WTC11 (cell line): ENCODE measurements at places on chromosomes 2 and 18. TPM values are rescaled to one million over a fixed set of nuclear protein-coding genes. Genes with fewer than 3 reads are reported as not detected.
A peak's percentile ranks its signal among the peaks of the same experiment; 100 is the strongest.

- peaks cover 12% of the 10 kb centered on the region for H3K4me1 ChIP-seq
- DNase-seq = no peak
- H3K27ac ChIP-seq = no peak overlapping the region
- H3K27me3 ChIP-seq = no peaks in the 10 kb centered on the region; the same call in 1 of the 2 replicates
- H3K4me3 ChIP-seq = no peak overlapping the region
- no peaks in the 10 kb centered on the region for H3K36me3 ChIP-seq
These were observed 240.4 kb downstream of the PRKCE start for GRCh38 chr2:45891719-45892424.

GRCh38 chr2:12797815-12798214 is 81.1 kb downstream of the TRIB2 start:
- no peak for DNase-seq
- peaks cover 12% of the 10 kb centered on the region for H3K36me3 ChIP-seq
- H3K4me3 ChIP-seq = no peak overlapping the region
- H3K27me3 ChIP-seq = peaks cover 2% of the 10 kb centered on the region; the same call in 1 of the 2 replicates
- H3K4me1 ChIP-seq = no peaks in the 10 kb centered on the region

DNA sequence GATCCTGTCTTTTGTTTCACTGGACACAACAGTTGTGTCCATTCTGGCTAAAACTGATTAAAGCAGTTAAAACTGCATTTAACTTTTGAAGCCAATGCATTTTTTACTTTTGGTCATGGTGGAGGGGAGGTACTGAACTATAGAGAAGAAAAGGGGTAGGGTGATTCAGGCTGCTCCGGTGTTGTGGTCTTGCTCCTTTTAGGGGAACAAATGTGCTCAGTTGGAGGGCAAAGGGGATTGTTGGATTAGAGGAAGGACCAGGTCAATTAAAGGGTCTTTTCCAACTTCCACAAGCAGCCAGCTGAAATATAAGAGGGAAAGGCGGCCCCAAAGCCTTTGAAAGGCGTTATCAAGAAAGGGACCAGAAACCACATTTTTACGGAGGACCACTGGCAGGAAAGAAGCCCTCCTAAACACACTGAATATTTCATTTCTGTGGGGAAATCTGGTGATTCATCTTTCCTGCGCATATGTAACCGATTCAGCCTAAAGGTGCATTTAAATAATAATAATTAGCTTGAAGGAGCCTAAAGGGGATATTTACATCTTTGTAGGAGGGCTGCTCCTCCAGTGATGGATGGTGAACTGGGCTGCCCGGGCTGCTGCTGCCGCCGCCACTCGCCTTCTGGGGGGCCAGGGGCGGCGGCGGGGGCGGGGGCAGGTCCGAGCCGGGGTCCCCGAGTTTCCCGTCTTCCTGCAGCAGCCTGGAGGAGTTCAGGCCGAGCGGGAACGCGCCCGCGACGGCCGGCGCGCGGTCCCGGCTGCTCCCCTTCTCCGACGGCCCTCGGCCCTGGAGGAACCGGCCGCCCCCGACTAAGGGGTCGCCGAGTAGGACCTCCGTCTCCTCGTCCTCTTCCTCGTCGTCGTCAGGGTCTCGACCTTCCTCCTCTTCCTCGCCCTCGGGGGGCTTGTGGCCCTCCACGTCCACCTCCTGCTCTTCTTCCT is 5.2 kb downstream of the SKOR2 start:
- H3K4me1 ChIP-seq = peaks cover 59% of the 10 kb centered on the region
- H3K36me3 ChIP-seq = peaks cover 8% of the 10 kb centered on the region; the same call in 1 of the 2 replicates
- peak; percentile 33 for DNase-seq

Gene SERPINB10
- total RNA-seq = not detected in 3 replicates

Gene CD8B2
- 0.09 TPM in 1 of 3 replicates, not detected in the others for total RNA-seq

DNA sequence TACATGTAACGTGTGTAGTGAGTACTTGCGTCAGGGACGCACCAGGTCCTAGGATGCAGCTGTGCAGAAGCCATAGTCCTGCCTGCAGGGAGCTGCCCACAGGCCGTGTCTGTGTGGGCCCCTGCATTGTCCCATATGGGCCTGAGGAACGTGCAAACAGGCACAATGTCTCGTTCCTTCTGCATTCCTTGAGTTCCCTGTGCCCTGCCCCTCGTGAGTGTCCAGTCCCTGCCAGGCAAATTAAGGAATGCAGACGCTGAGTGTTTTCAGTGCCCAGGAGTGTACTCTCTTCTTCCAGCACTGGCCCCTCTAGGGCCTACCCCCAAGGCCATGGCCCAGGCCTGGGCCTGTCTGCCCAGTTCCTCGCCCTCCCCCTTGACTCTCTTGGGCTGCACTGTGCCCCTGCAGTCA is 61.8 kb downstream of the FAM168B start:
- no peaks in the 10 kb centered on the region for H3K36me3 ChIP-seq
- peaks cover 30% of the 10 kb centered on the region for H3K27me3 ChIP-seq
- no peak overlapping the region for H3K4me3 ChIP-seq
- H3K27ac ChIP-seq = no peak overlapping the region
- DNase-seq = no peak
- no peaks in the 10 kb centered on the region for H3K4me1 ChIP-seq

- H3K4me1 ChIP-seq = no peaks in the 10 kb centered on the region
- H3K4me3 ChIP-seq = no peak overlapping the region
- peaks cover 14% of the 10 kb centered on the region for H3K27me3 ChIP-seq
- no peak for DNase-seq
- no peak overlapping the region for H3K27ac ChIP-seq
- H3K36me3 ChIP-seq = peaks cover 57% of the 10 kb centered on the region
These were observed 431.8 kb downstream of the SOCS6 start for GRCh38 chr18:70720607-70721006.

DNA sequence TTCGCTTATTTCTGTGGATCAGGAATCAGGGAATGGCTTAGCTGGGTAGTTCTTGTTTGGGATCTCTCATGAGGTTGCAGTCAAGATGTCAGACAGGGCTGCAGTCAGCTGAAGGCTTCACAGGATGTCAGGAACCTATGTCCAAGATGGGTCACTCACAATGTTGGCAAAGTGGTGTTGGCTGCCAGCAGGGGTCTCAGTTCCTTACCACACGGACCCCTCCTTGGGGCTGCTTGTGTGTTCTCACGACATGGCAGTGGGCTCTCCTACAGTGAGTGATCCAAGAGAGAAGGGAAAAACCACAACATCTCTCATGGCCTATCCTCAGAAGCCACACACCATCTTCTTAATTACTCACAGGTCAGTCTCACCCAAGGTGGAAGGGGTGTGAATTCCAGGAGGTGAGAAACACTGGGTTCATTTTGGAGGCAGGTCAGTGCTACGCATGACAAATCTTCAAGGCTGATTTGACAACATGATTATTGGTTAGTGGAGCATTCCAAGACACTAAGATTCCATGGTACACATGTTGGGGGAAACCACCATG is 1.3 kb upstream of the ANTXR1 start:
- no peaks in the 10 kb centered on the region for H3K36me3 ChIP-seq
- H3K27ac ChIP-seq = no peak overlapping the region
- H3K4me1 ChIP-seq = peaks cover 16% of the 10 kb centered on the region
- peaks cover 32% of the 10 kb centered on the region for H3K27me3 ChIP-seq
- no peak overlapping the region for H3K4me3 ChIP-seq

Gene PLEK
- total RNA-seq = 0.26 to 0.46 TPM (median 0.37 TPM) in 3 replicates

- no peaks in the 10 kb centered on the region; the same call in 1 of the 2 replicates for H3K36me3 ChIP-seq
- H3K27ac ChIP-seq = peak overlapping the region; percentile 83; the same call in 1 of the 2 replicates
- no peak for DNase-seq
- peaks cover 5% of the 10 kb centered on the region; the same call in 1 of the 2 replicates for H3K4me1 ChIP-seq
- peak overlapping the region; percentile 92 for H3K4me3 ChIP-seq
These were observed 869 bp downstream of the USP40 start for GRCh38 chr2:233565685-233566140.

GRCh38 chr2:179137200-179137759 is 87.3 kb upstream of the CCDC141 start:
- DNase-seq = no peak
- H3K4me3 ChIP-seq = no peak overlapping the region
- H3K27ac ChIP-seq = no peak overlapping the region
- H3K36me3 ChIP-seq = no peaks in the 10 kb centered on the region

GRCh38 chr2:241064802-241065354 is 37.2 kb downstream of the MTERF4 start:
- H3K27me3 ChIP-seq = no peaks in the 10 kb centered on the region
- no peak overlapping the region for H3K27ac ChIP-seq
- H3K4me3 ChIP-seq = no peak overlapping the region

- peak overlapping the region; percentile 70 for H3K4me3 ChIP-seq
- DNase-seq = peak; percentile 29
- H3K4me1 ChIP-seq = peaks cover 19% of the 10 kb centered on the region
- H3K36me3 ChIP-seq = no peaks in the 10 kb centered on the region
- H3K27me3 ChIP-seq = peaks cover 54% of the 10 kb centered on the region
These were observed 819 bp downstream of the GRHL1 start for GRCh38 chr2:9952286-9952737.

- H3K4me3 ChIP-seq = no peak overlapping the region
- H3K27ac ChIP-seq = no peak overlapping the region
- no peak for DNase-seq
- H3K36me3 ChIP-seq = no peaks in the 10 kb centered on the region
- H3K4me1 ChIP-seq = peaks cover 29% of the 10 kb centered on the region
These were observed 38.7 kb downstream of the STK39 start for GRCh38 chr2:168208652-168209051.

GRCh38 chr18:29969876-29970275 is 1072.7 kb downstream of the DSC3 start:
- no peaks in the 10 kb centered on the region for H3K27me3 ChIP-seq
- no peak overlapping the region for H3K4me3 ChIP-seq
- no peak overlapping the region for H3K27ac ChIP-seq
- H3K36me3 ChIP-seq = no peaks in the 10 kb centered on the region
- DNase-seq = no peak

GRCh38 chr18:31497836-31498573 is at the start of gene DSG2:
Gene DSG2 (plus strand): TSS chr18:31498177. CDS start chr18:31498252, 75 bp downstream.
- peaks cover 10% of the 10 kb centered on the region for H3K27me3 ChIP-seq
- H3K4me1 ChIP-seq = peaks cover 35% of the 10 kb centered on the region
- H3K4me3 ChIP-seq = peak within 1 kb of the TSS; percentile 95
- peak within 1 kb of the TSS; percentile 96 for H3K27ac ChIP-seq
- DNase-seq = peak; percentile 90

DNA sequence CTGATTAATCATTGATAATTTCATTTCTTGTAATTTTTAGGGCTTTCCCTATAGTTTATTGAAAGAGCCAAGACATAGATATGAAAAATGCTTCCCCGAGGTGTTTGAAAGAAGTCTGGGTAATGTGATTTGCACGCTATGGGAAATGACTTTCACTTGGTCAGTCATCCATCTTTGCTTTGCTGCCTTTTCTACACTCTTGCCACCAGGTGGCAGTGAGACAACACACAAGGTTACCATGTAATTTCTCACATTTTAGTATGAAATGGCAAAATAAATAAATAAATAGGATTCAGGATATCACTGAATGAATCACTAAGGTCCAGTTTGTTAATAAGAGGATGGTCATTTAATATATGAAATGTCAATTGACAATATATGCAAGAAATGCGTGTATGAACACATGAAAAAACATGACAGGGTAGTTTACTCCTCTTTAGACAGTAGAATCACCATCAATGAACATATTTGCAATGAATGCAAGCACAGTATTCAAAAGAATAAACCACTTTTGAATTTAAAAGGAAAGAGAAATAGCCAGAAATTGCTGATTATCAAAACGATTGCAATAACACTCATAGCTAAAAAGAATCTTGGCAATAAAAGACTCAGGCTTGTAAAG is 52.2 kb upstream of the KCNH7 start:
- no peaks in the 10 kb centered on the region for H3K4me1 ChIP-seq
- H3K36me3 ChIP-seq = no peaks in the 10 kb centered on the region
- H3K27me3 ChIP-seq = no peaks in the 10 kb centered on the region
- no peak overlapping the region for H3K27ac ChIP-seq
- peak; percentile 14 for DNase-seq

DNA sequence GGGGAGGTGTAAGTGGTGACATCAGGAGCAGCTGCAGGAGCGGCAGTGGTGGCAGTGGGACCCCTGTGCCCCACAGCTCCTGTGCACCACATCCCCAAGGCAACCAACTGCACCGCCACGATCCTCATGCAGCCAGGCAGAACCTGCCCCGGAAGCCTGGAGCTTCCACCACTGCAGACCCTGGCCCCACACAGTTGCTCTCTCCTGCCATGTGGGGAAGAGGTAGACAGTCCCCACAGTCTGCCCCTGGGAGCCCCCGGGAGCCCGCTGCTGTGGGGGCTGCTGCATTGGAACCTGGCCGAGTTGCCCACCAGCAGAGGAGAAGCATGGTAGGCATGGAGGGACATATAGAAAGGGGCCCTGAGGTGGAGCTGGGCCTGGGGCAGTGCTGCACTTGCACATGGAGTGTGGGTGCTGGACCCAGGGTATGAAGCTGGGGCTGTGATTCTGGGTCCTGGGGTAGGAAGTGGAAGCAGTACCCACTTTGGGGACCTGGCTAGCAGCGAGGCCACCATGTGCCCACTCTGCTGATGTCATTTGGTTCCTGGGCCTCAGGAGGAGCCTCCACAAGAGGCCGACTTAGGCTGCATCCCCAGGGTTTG is 623.3 kb upstream of the LRRTM4 start:
- DNase-seq = no peak
- H3K36me3 ChIP-seq = no peaks in the 10 kb centered on the region
- no peaks in the 10 kb centered on the region for H3K27me3 ChIP-seq
- H3K4me1 ChIP-seq = no peaks in the 10 kb centered on the region
- no peak overlapping the region for H3K27ac ChIP-seq

DNA sequence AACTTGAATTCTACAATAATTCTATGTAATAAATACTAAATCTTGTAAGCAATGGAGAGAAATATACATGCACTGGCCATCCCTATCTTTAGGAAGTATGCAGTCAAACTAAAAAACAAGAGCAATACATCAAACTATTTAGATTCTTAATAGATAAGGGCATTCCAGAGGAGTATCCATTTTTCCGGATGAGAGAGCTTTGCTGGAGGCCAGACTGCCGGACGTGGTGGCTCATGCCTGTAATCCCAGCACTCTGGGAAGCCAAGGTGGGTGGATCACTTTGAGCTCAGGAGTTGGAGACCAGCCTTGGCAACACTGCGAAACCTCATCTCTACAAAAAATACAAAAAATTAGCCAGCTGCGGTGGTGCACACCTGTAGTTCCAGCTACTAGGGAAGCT is 60.8 kb downstream of the KIF5C start:
- peaks cover 3% of the 10 kb centered on the region for H3K36me3 ChIP-seq
- no peak overlapping the region for H3K4me3 ChIP-seq
- DNase-seq = no peak
- H3K4me1 ChIP-seq = peaks cover 7% of the 10 kb centered on the region
- H3K27me3 ChIP-seq = no peaks in the 10 kb centered on the region
- no peak overlapping the region for H3K27ac ChIP-seq

DNA sequence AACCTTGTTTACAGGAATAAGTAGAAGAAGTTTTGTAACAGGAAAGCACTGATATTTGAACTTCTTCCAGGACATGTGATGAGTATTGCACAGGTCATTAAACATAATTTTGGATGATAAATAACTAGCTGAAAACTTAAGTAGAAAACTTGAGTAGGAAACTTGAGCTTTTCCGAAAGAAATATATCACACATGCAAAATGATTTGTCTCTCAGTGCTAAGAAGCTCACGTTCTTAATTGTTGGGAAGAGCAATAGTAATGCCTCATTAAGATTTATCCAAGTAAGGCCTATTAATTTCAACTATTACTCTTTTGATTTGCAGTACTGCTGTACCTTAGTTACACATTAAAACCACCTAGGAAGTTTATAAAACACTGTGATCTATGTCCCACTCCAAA is 1921.9 kb upstream of the LRRTM1 start:
- no peak overlapping the region for H3K27ac ChIP-seq
- H3K4me1 ChIP-seq = no peaks in the 10 kb centered on the region
- H3K4me3 ChIP-seq = no peak overlapping the region
- no peaks in the 10 kb centered on the region for H3K27me3 ChIP-seq
- no peak for DNase-seq

Gene PSMA8
- not detected in 3 replicates for total RNA-seq
